ENCODE measurements at places on chromosomes 5 and 9.
A peak's percentile ranks its signal among the peaks of the same experiment; 100 is the strongest.

DNA sequence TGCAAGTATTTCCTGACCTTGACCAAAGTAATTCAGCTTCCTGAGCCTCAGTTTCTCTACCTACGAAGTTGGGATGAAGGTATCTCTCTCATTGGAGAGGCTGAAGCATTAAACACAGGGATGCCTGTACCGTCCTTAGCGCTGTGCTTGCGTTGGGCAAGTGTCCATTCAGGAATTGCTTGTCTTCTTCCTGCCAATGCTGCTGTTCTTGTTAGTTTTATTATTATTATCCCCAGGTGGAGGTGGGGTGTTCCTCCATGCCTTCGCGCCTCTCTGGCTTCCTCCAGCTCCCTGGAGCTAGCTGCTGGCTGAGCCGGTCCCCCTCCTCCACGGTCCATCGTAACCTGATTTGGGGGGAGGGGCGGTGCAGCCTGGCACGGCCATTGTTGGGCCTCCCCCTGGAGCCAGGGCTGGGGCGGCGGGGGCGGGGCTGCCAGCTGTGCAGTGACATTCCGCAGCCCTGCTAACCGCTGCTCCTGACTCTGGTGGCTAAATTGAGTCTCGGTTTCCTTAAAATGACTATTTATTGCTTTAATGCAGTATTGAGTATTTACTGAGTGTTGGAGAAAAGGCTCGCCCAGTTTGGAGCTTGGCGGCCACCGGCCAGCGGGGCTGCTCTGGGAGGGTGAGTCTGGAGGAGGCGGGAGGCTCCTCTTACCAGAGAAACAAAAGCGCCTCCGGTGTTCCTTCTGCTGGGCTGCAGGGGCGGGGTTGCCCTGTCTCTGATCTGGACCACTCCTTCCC, 51.3 kb downstream of the LMX1B start:
- no peak for DNase-seq

- DNase-seq: no peak
Measured at GRCh38 chr9:72581694-72582093, 60.3 kb downstream of the TMC1 start.

GRCh38 chr9:36102742-36103495, 33.6 kb upstream of the GLIPR2 start:
- DNase-seq: peak; percentile 47

- DNase-seq: no peak
Measured at GRCh38 chr5:78726571-78726970, 78.0 kb upstream of the LHFPL2 start.

GRCh38 chr5:129902816-129903215, 1.4 kb upstream of the CHSY3 start:
- no peak for DNase-seq

DNA sequence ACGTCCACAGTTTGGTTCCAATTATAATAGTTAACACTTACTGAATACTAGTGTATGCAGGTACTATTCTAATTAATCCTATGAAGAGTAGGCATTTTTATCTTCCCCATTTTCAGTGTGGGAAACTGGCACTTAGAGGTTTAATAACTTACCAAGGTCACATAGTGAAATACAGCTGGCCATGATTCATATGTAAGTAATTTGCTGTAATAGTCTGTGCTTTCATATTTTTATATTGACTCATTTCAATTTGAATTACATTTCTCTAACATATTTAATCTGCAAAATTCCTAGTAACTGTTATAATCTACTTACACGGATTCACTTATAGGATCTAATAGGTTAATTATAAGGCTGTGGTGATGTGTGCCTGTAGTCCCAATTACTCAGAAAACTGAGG, 19.4 kb downstream of the CCNH start:
- DNase-seq: no peak

DNA sequence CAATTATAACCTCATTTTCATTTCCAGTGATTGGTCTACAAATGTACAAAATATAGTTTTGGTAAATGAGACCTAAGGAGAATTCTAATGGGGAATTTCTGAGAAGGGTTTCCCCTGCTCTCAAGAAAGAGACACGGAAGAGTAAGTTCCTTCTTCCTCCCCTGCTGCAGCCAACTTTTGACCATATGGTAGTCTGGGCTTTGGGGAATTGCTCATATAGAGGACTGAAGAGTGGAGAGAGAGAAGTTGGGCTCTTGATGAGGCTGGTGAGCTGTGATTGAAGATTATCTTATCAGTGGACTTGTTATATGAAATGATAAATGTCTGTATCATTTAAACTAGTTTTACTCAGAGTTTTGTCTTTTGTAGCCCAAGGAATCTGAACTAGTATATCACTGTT, 4.3 kb upstream of the LNPEP start:
- no peak for DNase-seq

DNA sequence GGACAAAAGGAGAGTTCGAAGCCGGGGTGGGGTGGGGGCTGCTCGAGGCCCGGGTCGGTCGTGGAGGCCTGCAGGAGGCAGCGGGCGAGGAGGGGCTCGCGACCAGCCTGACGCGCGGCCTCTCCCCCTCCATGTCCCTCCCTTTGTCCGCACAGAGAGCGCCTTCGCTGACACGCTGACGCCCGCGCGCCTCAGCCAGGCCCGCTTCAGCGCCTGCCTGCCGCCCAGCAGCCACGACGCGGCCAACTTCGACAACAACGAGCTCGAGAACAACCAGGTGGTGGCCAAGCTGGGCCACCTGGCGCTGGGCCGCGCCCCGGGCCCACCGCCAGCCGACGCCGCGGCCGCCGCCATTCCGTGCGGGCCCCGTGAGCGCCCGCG, 42.2 kb downstream of the NEURL1B start:
- no peak for DNase-seq

DNA sequence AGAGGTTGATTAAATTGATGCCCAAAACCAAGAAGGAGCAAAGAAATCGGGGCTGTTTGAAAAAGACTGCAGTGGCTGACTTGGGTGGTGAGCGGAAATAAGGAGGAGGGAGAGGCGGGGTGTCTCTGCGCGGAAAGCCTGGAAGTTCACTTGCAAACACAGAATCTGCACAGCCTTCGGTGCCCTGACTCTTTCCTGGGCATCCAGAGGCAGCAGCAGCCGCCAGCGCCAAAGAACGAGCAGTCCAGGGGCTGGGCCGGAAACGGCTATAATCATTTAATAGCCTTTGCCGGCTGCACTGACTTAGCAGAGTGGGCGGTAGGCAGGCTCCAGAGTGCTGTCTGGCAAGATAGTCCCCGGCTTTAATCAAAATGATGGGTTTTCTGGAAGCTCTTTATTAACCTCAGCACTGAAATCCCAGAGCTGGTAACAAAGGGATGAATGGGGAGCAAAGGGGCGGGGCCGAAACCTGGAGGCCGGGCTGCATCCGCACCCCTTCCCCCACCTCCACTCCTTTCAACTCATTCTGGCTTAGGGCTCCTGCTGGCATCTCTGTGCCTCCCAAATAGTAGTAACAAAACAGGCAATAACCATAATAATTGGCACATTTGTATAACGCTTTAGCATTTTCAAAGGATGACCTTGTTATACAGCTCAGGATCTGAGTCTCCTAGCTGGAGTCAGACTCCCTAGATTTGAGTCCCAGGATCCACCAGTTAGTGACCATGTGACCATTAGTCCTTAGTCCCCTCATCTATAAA, 35.7 kb downstream of the PCDHAC2 start:
- DNase-seq: no peak

DNA sequence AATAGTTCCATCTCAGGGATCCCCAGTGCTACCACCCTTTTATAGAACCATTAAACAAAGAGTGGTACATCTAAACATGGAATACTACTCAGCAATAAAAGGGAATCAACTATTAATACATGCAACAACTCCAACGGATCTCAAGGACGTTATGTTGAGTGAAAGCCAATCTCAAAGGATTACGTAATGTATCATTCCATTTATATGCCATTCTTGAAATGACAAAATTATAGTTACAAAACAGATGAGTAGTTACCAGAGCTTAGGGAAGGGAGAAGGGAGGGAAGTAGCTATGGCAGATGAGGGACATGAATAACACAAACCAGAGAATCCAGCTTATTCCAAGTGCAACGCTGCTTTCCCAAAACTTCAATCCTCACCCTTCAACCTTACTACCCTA, 69.5 kb downstream of the ACTL7B start:
- DNase-seq: no peak

GRCh38 chr5:127409246-127409917, 108.1 kb upstream of the PRRC1 start:
- DNase-seq: no peak

DNA sequence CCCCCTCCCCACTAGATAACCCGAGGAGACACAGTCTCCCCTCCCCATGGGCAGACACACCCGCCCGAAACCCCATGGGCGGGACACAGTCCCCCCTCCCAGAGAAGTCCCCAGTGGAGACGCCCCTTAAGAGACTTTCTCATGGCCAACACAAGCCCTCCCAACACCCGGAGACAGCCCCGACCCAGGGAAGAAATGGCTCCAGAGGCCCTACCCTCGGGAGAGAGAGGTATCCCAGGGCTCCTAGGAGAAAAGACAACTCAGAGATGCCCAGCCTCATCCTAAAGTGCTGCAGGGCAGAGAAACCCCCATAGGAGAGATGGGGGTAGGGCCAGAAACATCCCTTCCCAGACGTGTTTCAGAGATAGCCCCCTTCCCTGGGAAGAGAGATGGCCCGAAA, 27.4 kb downstream of the PCDH1 start:
- DNase-seq: no peak

DNA sequence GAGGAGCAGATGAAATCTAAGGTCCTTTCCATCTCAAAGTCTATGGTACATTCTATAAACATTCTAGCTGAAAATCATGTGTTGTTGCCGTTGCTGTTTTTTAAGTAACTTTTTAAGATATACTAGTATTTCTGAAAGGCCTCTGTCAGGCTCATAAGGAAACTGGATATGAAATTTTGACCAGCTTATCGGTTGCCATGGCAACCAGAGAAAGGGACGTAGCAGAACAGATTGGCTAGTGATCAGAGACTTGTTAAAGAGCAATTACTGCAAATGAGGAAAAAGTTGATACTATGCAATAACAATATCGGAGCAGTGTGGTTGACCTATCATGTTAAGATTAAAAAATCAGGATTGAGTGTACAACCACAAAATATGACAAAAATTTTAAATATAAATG, 57.0 kb upstream of the RNF180 start:
- no peak for DNase-seq

DNA sequence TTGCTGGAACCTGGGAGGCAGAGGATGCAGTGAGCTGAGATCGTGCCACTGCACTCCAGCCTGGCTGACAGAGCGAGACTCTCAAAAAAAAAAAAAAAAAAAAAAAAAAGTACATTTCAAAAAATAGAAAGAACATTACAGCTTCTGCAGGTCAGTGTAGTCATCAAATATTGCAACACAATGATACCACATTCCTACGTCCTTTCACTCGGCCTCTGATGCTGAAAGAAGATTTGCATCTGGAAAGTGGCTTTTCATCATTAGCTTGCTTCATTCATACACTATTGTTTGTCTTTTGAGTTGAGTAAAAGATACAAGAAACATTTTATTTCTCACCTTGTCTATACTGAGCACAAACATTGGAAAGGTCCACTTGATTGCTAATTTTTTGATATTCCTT, 59.6 kb upstream of the CPLANE1 start:
- no peak for DNase-seq

- no peak for DNase-seq
Measured at GRCh38 chr9:124810663-124811355, 33.9 kb downstream of the OLFML2A start.

DNA sequence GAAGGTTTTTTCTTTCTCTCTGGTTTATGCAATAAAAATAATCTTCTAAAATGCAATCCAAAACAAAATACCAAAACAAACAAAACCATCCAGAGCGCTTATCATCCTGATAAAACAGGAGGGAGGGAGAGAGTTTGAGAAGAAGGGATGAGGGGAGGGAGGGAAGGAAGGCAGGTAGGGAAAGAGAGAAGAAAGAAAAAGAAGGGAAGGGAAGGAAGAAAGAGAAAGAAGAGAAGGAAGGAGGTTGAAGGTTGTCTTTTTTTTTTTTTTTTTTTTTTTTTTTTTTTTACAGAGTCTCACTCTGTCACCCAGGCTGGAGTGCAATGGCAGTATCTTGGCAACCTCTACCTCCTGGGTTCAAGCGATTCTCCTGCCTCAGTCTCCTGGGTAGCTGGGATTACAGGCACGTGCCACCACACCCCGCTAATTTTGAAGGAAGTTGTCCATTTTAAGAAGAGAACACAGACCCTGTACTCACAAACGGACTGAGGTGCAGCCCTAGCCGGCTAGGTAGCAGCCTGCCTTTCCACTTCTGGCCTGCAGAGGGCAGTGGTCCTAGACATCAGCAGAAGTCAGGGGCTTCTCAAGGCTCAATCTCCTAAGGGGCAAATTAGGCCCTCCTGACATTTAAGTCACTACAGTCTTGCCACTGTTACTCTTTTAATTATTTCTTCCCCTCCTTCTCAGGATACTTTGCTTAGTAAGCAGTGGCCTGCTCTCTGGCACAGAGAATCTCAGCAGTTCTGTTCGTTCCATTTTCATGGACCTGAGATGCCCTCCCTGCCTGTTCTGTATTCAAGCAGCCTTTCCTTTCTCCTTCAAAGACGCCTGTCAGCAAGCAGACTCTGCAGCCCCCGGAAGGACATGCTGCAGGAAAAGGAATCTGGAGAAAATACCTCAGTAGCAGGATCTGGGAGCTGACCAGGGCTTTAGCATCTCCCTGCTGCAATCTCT, 76.4 kb downstream of the EPB41L4B start:
- DNase-seq: peak; percentile 17

DNA sequence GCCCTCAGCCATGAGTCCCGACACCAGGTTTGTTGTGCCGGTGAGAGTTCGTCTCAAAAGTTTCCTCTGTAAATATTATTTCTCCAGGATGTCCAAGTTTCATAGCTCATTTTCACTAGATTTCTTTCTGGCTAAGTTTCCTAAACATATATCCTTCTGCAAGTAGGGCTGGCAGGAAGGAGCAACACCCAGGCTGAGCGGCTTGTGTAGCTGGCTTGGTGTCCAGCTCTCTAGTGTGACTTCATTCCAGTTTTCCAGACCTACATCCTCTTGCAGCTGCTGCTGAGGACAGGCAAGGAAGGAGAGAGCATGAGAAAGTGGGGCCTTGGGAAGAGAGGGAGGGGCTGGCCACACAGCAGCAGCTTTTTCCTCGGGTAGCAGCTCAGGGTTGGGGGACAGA, 80.3 kb downstream of the FGF1 start:
- DNase-seq: no peak

- no peak for DNase-seq
Measured at GRCh38 chr9:18269561-18269960, 204.4 kb upstream of the ADAMTSL1 start.

DNA sequence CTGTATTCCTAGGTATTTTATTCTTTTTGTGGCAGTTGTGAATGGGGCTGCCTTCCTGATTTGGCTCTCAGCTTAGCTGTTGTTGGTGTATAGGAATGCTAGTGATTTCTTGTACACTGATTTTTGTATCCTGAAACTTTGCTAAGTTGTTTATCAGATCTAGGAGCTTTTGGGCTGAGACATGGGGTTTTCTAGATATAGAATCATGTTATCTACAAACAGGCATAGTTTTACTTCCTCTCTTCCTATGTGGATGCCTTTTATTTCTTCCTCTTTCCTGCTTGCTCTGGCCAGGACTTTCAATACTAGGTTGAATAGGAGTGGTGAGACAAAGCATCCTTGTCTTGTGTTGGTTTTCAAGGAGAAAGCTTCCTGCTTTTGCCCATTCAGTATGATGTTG, 129.9 kb downstream of the DMXL1 start:
- DNase-seq: no peak
